Stimulated activated CD8-positive, alpha-beta memory T cell treated with anti-CD3 and anti-CD28 coated beads, Interleukin-7, amount 100 ng/mL, for 48 hours (primary cell): ENCODE measurements at places on chromosomes 6 and 20.

GRCh38 chr6:138654715-138655634 lies 118.6 kb upstream of the CCDC28A start:
- DNase-seq: no peak

GRCh38 chr20:654417-654750 lies 1.4 kb upstream of the SRXN1 start:
- DNase-seq: no peak

DNA sequence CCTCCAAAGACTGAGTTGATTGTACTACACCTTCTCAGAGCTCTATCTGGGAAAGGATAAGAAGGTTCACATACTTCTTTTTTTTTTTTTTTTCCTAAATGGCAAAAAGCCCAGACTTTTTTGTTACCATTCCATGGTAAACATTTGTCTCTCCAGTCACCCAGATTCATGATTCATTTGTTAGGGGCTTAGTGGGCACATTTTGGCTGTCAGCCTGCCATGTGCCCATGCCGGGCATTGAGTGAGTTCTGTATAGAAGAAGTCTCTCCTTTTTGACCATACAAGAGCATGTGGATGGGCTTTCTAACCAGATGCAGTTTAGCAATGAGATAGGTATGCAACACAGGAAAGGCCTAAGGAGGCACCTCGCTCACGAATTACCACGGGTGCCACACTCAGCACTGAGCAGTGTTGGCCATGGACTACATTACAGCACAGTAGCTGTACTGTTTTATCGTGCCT lies 447.5 kb upstream of the HSF2 start:
- DNase-seq: no peak

DNA sequence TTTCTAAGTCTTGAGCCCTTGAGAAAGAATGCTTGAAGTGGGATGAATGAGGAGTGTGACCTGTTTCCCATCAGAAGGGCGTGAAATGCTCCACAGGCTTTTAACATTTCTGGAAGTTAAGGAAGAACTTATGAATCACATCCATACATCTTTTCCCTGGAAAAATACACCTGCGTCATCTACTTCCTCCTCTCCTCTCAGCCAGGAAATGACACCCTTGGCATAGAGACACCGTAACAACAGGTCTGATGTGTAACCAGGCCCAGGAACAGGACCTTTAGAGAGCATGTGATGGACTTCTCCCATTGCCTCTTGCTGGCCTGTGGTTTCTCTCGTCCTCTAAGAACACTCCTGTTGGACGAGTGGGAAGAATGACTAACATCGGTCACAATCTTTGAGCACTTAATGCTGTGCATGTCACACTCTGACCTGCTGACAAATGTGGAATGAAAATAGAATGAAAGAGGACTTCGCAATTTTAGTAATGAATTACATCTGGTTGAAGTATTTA lies 28.5 kb upstream of the CITED2 start:
- no peak for DNase-seq

DNA sequence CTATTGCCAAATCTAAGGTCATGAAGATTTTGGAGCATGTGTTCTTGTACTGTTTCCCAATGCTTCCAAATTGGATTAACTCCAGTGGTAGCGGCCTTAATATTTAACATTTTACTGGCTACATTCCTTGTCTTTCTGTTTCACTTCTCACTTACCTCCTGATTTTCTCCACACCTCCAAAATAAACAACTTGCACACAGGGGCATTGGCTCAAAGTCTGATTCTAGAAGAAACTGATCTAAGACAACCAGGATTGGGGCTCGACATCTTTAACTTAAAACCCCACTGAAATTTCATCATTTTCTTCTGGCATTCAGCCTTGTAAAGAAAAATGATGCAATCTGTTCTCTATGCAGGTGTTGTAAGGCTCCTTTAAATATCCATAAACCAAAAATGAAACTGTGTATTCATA lies 557.9 kb upstream of the ID4 start:
- no peak for DNase-seq

GRCh38 chr6:83308833-83309232 lies 115.7 kb downstream of the RWDD2A start:
- DNase-seq: no peak

DNA sequence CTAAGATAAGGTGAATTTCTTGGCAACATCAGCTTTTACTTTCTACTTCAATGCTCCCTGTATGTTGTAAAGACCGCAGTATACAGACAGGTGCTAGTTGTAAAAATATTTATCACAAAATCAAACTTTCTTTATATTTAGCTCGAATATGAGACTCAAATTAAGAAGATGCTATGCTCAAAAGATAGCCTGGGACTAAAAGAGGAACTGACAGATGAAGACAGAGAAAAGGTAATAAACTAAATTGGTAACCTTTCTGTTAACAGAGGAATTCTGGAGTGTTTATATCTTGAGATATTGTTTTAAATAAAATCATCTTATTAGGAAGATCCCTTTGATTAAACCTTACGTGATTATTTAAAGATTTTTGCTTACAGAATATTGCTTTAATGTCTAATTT lies 19.5 kb downstream of the KIZ start:
- no peak for DNase-seq

DNA sequence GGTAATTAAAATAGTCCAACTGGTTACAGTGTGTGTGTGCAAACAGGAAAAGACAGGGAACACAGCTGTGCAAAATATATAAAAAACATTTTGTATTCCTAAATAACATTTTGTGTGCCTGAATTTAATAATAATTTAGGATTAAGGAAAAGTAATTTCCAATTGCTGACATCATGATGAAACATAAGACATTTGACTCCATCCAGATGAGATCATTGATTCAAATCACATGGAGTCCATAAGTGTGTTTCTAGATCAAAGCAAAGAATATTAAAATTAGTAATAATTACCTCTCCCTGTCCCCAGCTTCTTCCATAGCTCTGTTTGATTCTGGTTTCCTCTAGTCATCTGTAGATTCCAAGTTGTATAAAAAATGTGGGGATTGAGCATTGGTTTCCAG lies 64.6 kb upstream of the BTN3A2 start:
- no peak for DNase-seq

GRCh38 chr20:37519508-37520418 lies 1.3 kb upstream of the NNAT start:
- DNase-seq: no peak

GRCh38 chr6:120774275-120774674 lies 560.0 kb downstream of the TBC1D32 start:
- DNase-seq: no peak

- DNase-seq: no peak
Measured at GRCh38 chr20:50805349-50805684, 10.5 kb downstream of the BCAS4 start.

- DNase-seq: no peak
Measured at GRCh38 chr20:58930496-58930895, 50.6 kb upstream of the NELFCD start.

GRCh38 chr6:118501765-118502164 lies 46.3 kb upstream of the PLN start:
- no peak for DNase-seq

DNA sequence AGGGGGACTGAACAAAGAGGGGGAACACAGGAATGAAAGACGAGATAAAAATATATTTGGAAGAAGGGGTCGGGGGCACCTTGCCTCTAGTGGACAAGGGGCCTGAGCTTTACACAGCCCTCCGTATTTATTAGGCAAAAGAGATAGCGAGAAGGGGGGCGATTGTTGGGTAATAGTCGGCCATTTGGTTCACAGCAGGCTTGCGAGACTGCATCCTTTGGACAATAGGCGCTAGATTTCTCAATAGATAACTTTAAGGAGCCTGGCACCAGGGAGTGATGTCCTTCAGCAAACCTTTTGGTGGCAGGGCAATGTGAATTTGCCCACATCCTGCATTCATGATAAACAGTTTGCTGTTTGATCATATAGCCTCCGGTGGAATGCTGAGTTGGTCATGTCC lies 3.0 kb upstream of the NANP start:
- no peak for DNase-seq
